ENCODE measurements at places on chromosomes 1 and 21. TPM values are rescaled to one million over a fixed set of nuclear protein-coding genes. Genes with fewer than 3 reads are reported as not detected.
A peak's percentile ranks its signal among the peaks of the same experiment; 100 is the strongest.

The OR2T11 gene
- not detected for total RNA-seq

The FCRL6 gene
- total RNA-seq: not detected

DNA sequence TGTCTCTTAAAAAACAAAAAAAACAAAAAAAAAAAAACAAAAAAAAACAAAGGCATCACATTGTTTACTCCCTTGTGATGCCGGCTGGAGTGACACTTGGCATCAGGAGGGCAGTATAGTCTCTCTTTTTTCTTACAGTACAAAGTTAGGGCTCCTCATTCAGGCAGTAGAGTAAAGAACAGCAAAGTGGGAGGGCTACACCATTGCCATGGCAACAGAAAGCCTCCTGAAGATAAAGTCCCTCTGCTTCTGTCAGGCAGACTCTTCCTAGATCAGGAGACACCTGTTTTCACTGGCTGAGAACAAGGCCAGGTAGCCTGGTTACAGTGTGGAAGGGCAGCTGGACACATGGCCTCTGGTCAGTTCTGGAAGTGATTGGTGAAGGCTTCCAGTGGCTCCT lies 41.3 kb upstream of the RAB3GAP2 start:
- DNase-seq: no peak

DNA sequence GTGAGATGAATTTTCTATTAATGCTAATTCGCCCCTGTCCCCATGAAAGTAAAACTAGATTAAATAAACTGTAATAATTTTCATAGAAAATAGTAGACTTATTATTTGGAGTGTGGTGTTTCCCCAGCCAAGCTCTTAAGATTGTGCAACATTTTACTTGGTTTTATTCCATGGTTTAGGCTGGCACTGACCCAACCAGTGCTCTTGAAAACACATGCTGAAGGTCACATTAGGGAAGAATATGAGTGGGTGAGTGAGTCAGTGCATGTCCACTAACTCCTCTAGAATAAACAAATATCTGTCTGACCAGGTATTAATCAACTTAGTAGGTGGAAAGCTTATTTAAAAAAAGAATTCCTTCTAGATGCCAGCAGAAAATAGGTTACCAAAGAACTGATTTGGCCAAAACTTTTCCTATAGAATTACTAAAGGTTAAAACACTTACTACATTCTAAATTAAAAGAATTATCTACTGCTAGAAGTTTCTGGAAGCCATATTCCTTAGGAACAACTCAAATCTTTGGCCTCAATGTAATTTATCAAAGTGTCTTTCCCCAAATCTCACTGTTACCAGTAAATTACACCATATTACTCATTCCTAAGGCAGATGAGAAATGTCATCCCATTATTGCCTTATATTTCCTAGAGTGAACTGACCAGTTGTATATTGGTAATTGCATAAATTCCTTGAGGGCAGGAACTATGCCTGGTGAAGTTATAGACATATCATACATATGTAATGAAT lies 89.7 kb upstream of the RGS1 start:
- peak; percentile 99 for DNase-seq

- DNase-seq: peak; percentile 4
These were observed 3.2 kb downstream of the ANGPTL1 start for GRCh38 chr1:178867670-178868069.

DNA sequence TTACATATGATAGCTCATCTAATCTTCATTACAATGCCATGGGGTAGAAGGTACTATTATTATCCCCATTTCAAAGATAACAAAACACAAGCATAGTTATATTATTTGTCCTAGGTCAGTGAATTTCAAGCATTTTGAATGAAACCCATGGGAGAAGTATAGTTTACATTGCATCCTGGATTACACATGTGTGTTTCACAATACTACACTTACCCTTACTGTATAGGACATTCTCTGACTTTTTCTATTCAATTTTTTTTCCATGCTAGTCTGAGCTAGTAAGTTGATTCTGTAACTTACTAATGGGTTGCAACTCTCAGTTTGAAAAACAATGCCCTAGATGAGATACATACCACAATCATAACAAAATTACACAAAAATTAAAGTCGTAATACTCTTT lies 8.7 kb upstream of the GPX7 start:
- peak; percentile 15 for DNase-seq

The ATP5PF gene
- 74.7 TPM for total RNA-seq

DNA sequence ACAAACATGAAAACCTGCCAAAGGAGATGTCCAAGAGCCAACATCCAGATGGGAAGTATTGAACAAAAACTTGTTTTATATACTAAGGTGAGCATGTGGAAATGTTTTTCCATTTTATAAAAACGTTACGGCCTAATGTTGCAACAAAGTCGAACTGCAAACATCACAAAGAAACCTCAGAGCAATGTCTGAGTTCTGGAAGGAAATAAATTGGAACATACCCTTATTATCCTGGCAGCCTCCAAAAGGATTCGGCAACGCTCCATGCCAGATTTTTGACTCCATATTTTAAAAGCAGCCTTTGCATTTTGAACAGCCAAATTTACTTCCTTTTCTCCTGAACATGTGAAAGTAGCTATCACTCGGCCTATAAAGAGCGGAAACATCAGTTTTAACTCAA lies 3.3 kb downstream of the ALDH9A1 start:
- no peak for DNase-seq

GRCh38 chr1:185804206-185804605 lies 70.0 kb downstream of the HMCN1 start:
- peak; percentile 55 for DNase-seq

The MSH4 gene
- total RNA-seq: under 0.01 TPM

DNA sequence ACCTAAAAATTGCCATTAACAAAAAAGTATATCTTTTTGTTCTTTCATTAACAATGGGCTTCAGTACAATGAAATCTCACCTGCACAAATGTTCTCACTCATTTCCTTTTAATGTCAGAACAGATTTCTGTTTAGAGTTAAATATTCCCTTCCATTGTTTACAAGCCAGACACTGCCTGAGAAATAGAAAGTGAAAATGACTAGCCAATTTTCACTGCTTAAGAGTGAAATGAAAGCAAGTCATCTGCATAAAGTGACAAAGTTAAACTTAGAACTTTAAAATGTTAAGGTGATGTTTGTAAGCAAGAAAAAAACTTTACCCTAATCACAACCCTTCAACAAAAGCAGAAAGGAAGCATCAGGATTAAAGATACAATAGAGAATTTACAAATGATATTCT lies 27.5 kb downstream of the COA6 start:
- no peak for DNase-seq

GRCh38 chr1:119679223-119679622 lies 31.2 kb upstream of the ZNF697 start:
- DNase-seq: no peak

The GRIK1 gene
- not detected for total RNA-seq

The TAS1R1 gene
- not detected for total RNA-seq

DNA sequence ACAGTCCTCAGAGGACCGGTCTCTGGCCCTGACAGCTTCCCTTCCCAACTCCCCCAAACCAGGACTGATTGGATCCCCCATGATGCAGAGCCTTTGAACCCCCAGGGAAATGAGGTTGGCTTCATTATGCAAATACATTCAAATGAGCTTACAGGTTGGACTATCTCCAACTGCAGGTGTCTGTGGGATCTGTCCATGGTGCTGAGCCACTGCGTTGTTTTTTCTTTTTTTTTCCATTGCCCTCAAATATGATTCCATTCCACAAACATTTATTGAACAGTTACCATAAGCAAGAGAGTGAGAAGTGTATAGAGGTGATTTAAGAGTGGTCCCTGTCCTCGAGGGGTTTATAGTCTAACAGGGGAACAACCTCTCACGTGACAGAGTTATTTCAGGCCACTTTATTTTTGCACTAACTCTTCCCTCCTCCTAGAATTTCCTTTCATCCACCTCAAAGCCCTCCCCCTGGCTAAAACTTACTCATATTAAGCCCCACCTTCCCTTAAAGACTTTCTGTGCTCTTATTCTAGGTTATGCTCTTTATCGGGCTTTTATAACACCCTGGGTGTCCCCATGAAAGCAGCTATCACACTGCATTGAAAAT lies 21.9 kb downstream of the DLGAP3 start:
- DNase-seq: no peak

DNA sequence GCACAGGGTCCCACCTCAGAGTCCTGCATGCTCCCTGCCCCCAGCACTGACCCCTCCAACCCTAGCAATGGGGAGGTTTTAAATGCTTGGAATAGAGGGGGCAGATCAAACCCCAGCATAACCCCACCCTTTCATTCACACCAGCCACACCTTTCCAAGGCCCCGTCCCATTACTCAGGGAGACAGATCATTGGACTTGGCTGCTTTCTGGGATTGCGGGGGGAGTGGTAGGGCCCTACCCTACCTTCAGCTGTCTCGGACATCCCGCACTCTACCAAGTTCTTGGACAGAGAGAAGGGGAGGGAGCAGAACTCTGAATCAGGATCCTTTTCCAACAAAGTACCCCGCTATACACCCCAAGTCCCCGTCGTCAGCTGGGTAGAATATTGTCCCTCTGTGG lies 983 bp downstream of the PADI2 start:
- no peak for DNase-seq

The NBPF4 gene
- not detected for total RNA-seq

- no peak for DNase-seq
These were observed 83.4 kb upstream of the FMN2 start for GRCh38 chr1:240008298-240008697.

DNA sequence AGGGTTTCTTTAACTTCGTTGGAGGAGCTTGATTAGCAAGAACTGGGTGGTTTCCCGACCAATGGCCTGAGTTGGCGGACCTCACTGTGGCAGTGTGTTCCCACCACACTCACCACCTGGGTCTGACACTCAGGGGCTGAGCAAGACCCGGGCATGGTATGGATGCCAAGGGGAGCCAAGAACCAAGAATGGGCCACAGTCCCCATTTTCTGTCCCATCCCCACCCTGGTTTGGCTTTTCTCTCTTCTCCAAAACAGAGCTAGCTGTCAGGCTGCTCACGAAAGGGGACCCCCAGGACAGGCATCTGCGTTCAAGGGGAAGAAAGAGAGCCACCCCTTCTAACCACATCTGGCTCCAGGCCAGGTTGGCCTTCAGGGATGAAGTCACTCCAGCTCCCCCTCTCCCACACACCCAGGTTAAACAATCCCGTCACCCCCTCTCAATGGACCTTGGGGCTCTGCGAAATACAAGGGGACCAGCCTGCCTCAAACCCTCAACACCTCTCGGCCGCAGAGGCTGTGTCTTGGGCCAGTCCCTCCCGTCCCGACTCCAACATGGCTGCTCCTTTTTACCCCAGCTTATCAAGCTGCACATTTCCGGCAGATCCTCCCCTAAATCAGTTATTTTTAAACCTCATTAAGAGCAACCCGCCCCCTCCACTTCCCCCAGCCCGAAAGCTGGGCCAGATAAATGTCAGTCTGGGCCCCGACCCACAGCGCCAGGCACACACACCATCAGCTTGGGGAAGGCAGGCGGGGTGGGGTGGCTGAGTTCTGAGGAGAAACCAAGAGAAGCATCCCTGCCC lies 3.4 kb downstream of the TAGLN2 start:
- peak; percentile 34 for DNase-seq

GRCh38 chr1:158155673-158156072 lies 25.0 kb upstream of the CD1D start:
- DNase-seq: no peak

DNA sequence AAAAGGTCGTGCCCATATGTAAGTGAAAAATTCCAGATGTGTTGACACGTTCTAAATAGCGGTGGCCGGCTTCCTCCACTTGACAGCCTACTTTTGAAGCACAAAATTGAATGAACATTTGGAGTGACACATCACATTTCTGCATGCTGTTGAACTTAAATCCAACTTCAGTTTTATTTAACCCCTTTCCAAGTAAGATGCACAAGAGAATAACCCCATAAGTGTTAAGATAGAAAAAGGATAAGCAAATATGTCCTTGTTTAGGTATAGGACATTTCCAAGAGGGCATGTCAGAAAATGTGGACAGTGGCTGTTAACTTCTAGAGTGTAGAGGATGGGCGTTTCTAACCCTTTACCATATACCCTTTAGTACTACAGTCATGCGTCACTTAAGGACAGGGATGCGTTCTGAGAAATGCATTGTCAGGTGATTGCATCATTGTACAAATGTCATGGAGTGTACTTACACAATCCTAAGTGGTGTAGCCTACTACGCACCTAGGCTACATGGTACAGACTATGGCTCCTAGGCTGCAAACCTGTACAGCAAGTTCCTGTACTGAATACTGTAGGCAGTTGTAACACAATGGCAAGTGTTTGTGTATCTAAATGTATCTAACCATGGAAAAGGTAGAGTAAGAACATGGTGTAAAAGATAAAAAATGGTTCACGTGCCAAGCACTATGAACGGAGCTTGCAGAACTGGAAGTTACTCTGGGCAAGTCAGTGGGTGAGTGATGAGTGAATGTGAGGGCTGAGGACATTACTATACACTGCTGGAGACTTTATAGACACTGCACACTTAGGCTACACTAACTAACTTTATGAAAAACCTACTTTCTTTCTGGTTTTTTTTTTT lies 9.3 kb upstream of the FAM89A start:
- no peak for DNase-seq

The ITGB2 gene
- not detected for total RNA-seq

DNA sequence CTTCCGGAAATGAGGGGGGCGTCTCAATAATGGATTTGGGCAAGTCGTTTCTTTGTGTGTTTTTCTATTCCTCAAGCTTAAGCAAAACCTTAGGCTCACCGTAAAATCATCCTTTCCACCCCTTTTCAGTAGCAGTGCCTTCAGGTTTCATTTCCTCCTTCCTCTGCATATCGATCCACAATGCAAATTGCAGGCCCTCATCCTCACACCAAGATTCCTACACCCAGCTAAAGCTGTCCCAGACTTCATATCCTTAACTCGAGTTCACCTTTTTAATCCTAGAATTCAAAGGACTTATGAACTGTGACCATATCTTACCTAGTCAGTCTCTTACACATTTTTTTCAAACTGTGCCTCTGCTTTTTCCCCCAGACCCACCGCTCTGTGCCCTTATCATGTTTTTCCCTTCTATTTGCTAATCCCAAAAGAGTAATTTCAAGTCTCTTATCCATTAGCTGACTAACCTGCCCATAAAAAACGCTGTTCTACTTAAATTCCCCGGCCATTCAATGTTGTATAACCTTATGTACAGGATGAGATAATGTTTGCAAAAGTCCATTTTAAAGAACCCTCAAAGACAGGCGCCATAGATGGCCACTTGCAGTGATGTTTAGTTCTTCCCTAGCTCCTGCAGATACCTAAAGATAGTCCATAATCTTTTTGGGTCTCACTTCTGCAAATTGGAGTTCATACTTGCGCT lies 1.5 kb downstream of the AKIRIN1 start:
- DNase-seq: no peak

DNA sequence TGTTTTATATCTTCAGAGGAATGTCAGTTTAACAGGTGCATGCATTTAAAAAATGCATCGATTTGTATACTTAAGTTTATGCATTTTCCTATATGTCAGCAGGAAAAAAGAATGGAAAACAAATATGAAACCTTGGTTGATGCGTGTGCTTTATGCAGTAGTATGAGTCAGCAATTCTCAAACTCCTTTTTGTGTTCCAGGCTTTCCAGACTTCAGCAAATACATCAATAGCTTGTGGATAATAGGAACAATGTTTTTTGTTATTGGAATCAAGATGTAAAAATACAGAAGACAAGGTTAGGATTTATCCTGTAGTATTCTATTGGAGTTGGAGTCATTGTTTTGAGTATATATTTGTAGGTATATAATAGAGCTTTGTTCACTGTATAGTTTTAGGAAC lies 45.2 kb downstream of the CHODL start:
- no peak for DNase-seq

The HUNK gene
- total RNA-seq: 1.1 TPM

Measured in IMR-90 (cell line).